ENCODE measurements at places on chromosomes 11 and 22. TPM values are rescaled to one million over a fixed set of nuclear protein-coding genes. Genes with fewer than 3 reads are reported as not detected.

GRCh38 chr11:10329935-10330334 lies 25.1 kb downstream of the ADM start:
- no peak for DNase-seq
- no peaks in the 10 kb centered on the region for H3K27me3 ChIP-seq
- no peaks in the 10 kb centered on the region for H3K36me3 ChIP-seq

- no peak overlapping the region for H3K27ac ChIP-seq
- H3K4me1 ChIP-seq, result no peaks in the 10 kb centered on the region
- DNase-seq, result no peak
- no peaks in the 10 kb centered on the region for H3K36me3 ChIP-seq
- no peak overlapping the region for H3K4me3 ChIP-seq
Observed at GRCh38 chr22:47082505-47082904, 320.1 kb downstream of the TBC1D22A start.

DNA sequence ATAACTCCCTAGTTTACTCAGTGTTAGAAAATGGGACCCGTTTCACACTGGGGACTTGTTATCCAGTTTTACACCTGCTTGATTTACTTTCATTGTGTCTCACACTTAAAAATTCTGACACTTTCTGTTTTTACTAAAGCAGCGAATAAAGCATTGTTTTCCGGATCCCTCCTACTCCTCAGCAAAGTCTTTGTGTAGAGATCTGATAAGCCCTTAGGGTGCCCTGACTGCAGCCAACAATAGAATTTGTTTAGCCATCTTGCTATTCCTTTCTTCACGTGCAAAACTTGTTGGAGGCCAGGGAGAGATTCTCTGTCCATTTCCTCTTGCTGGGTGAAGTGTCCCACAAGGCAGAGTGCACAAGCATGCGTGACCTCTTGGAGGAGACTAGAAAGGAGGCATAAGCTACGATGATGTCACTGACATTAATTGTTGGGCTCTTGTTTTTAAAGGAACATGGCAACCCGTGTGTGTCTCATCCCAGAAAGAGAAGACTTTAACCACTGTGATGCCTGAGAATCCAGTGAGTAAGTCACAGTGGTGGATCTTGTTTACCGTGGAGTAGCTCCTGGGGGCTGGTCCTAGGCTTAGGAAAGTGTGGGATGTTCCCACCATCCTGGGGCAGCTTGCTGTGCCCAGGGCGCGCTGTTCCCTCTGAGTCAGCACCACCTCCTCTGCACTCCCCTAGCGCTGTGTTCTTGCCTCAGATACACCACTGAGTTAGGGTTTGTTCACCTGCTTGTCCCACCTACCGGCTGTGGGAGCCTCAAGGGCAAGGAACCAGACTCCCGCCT lies 27.7 kb downstream of the MICAL2 start:
- H3K27me3 ChIP-seq, result no peaks in the 10 kb centered on the region
- H3K27ac ChIP-seq, result peak overlapping the region; percentile 88

The VSIG10L2 gene
- not detected for total RNA-seq

GRCh38 chr22:46590334-46590733 lies 29.9 kb upstream of the GRAMD4 start:
- H3K36me3 ChIP-seq, result no peaks in the 10 kb centered on the region
- no peaks in the 10 kb centered on the region for H3K27me3 ChIP-seq
- no peak overlapping the region for H3K27ac ChIP-seq
- no peak overlapping the region for H3K4me3 ChIP-seq
